ENCODE measurements at places on chromosomes 1 and 21.

GRCh38 chr1:23215751-23216449 is 1.4 kb downstream of the HTR1D start:
- no peak for DNase-seq

DNA sequence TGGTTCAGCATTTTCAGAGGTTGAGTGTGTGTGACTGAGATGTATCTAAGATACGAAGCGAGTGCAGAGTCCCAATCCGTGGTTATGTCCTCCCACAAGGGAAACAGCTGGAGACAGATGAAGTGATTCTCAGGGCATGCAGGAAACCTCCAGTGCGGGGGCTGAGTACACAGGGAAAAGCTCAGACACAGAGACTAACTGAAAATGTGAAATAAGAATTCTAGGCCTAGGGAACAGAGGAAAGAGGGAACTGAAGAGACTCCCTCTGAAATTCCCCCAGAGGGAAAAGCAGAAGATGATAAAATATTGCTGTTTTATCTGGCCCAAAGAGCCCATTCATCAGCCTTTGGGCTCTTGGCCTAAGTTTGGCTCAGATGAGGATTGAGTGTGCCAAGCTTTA is 116.8 kb downstream of the LRRC53 start:
- peak; percentile 2 for DNase-seq

DNA sequence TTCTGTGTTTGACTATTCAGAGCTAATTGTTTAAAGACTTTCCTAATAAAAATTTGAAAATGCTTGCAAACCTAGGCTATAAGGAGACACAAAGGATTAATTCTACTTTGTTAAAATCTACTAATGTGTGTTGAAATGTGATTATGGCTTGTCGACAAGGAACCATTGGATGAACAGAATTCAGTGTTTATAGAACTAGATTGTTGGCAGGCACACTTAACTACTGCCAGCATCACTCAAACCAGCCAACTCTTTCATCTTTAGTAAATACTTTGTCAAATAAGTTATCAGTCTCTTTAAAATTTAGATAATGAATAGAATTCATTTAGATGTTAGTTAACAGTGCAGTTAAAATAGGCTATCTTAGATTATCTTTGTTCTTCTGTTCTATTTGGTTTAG is 27.6 kb downstream of the HS2ST1 start:
- no peak for DNase-seq

DNA sequence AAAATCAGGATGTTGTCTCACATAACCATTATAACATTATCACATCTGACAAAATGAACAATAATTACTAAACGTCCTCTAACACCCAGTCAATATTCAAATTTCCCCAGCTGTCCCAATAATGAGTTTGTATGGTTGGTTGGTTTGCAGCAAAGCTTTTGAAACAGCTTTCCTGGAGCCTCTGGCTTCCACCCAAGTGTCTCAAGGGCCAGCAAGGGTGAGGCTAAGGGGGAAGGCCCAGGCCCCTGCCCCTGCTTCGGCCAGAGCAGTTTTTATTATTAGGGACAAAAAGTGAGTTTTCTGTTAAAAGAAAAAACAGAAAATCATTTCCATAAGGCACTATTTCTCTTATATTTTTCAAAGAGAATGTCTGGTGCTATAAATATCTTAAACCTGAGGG is 19.1 kb upstream of the AVPR1B start:
- DNase-seq, result no peak

DNA sequence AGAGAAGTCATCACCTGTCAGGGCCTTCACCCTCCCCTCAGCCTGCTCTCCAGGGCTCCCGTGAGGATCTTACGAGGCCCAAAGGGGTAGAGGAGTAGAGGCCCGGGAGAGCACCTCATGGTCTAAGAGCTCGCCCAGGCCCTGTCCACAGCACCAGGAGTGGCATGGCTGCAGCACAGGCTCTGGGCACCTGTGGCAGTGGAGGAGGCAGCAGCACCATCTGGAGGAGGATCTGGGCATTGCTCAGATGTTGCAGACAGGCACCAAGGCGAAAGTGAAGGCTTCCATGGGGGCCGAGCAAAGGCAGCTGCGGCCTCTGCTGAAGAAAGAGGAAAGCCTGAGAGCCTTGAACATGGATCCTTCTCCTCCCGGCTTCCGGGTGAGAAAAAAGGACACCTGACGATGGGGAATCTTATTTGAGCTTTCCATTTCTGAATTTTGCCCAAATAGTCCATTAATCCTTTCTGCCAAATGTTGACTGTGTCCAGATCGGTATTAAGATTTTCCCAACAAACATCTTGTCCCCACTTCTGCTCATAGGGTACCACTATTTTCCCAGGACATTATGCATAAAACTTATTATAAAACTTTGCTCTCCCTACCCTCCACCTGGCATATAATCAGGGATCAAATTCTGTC is 604.7 kb downstream of the PTPRC start:
- DNase-seq, result peak; percentile 80

- DNase-seq, result no peak
These were observed 1162.4 kb downstream of the BRINP3 start for GRCh38 chr1:189315035-189315901.

DNA sequence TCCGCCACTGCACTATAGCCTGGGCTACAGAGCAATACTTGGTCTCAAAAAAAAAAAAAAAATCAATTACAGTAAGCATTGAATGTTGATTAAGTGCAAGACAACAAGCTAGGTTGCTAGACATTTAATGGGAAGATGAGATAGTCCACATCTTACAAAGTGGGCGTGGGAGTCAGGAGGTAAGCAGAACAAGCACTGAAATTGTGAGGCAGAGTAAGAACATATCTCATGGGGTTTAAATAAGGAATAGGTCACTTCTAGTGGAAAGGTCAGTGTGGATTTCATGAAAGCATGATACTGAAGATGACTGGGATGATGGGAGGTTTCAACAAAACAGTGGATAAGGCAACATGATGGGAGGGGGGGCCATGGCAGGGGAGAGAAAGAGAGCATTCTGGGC is 1.9 kb upstream of the OLFML2B start:
- DNase-seq, result no peak

DNA sequence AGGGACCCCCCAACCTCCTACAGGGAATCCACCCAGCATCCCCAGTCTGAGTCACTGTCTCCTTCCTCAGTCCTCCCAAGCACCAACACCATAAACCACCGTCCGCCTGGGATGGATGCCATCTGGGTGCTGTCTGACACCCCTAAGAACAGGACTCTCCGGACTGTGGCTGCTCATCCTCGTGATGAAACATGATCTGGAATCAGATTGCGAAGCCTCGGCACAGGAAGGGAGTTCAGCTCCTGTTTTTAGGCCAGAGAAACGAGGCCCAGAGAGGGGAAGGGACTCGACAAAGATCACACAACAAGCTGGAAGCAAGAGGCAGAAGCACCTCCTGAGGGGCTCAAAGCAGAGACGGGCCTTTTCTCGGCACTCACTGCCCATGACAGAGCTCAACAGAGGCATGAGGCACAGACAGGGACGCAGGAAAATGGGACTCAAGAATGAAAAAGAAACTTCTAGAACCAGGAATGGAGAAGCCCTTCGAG is 8.4 kb downstream of the KCNN3 start:
- no peak for DNase-seq

GRCh38 chr1:156582388-156583017 is 3.0 kb downstream of the TTC24 start:
- DNase-seq, result peak; percentile 27

DNA sequence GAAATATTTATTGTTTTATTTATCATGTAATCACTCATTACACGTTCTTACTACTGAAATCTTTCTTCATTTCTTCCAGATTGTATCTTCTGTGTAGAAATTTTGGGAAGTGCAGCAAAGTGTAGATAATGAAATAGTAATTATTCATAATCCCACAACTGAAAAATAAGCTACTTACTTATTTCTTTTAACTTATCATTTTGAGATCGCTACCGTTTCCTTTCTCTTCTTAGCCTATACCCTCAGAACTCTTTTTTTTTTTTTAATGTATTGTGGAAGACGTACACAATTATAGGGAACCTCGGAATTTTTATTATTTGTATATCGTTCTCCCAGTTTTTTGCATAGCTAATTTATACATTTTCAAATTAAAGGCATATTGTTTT is 518 bp upstream of the FH start:
- DNase-seq, result no peak

DNA sequence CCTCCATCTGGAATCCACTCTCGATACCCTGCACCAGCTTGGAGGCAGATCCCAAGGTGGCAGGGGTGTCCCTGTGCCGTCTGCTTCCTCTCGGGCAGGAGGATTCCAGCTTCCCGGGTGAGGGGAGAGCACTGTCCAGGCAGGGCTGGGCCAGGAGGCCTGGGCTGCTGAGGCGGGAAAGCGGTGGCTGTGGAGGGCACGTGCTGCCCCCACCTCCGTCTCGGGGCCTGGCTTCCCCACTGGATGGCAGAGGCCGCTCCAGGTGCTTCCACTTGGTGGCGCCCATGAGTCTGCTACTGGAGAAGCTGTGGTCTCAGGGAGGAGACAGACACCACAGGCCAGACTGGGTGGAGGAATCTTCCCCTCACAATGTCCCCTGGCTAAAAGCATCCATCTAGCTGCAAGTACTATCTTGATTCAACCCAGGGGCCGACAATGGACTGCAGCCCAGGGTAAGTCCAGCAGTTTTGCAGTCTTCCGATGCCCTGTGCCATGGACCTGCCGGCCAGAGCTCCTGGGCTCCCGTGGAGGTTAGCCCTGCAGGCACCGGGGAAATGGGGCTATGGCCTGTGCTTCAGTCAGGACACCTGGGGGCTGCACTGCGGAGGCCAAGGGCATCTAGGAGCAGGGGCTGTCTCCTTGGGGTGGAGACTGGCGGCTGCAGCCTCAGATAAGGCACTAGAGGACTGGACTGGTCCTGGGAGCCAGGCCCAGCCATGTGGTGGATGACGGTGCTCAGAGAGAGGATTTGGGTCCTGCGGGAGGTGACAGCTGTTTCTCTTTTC is 41.3 kb upstream of the EIF4G3 start:
- DNase-seq, result peak; percentile 72

DNA sequence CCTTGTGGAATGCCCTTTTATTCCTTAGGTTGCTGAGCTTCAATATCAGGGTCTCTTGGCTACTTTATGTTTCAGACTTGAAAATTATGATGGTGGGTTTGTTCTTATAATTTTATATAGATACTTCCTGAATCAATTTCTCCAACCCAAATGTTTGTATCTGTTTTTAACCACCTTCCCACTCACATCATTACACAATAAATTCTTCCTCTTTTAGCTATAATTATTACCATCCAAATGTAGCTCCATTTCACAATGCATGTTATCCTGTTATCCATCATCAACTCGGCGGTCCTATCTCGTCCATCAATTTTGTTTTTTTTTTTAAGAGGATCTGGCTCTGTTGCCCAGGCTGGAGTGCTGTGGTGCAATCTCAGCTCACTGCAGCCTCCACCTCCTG is 357.6 kb upstream of the ZP4 start:
- DNase-seq, result peak; percentile 20

GRCh38 chr1:113147073-113147625 is 74.2 kb downstream of the LRIG2 start:
- DNase-seq, result no peak

DNA sequence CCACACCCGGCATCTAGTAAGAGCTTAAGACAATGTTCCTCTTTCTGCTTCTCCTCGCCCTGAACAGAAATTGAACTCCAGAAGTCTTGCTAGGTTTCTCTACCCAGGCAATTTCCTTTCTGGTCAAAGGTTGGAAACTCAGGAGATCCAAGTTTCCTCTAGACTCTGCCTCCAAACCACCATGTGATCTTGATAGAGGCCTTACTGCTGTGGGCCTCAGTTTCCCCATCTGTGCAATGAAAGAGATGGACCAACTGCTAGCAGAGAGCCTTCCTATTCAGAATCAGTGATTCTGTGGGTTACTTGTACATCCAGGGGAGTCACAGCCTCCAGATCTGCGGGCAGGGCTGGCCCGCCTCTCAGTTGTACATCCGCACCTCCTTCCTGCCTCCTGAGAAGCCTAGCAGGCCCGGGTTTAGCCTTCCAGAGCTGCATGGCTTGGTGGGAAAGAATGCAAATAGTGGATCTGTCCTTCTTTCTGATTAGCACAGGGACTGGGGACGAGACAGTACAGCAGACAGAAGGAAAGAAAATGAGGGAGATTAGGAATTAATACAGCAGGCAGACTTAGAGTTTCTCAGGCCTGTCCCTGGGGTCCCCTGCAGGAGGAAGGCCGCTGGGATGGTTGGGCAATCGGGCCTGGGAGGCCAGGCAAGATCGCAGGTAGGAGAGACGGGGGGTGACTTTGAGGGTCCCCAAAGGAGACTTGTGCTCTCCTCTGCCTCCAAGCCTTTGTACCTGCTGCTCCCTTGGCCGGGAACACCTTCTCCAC is 83.9 kb downstream of the PAX7 start:
- no peak for DNase-seq

DNA sequence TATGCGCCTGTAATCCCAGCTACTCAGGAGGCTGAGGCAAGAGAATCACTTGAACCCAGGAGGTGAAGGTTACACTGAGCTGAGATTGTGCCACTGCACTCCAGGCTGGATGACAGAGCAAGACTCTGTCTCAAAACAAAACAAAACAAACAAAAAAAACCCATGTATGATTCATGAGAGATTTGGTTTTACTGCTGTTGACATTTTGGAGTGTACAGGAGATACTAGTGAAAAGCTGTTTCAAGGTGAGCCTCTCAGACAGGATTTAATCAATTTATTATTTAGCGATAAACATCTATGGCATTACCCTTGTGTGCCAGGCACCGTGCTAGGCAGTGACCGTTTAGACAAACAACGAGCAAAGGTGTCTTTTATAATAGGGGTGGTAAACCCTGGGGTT is 16.5 kb downstream of the LHX4 start:
- DNase-seq, result no peak

DNA sequence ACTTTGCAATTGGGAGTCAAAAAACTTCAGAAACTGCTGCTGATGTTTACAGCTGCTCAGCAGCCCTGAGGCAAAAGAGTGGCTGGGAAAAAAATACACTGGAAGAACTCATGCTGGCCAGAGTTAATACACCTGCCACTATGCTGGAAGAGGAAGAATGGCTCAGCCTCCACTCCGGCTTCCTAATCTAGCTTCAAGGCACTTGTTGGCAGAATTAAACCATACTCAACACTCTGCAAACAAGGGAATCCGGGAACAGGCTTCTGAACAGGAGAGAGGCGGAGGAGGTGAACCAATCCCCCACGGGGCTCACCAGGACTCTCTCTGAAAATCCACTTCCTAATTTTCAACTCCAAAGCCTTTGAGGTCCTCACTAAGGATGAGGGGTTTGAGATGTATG is 120.1 kb downstream of the CCDC185 start:
- DNase-seq, result no peak

DNA sequence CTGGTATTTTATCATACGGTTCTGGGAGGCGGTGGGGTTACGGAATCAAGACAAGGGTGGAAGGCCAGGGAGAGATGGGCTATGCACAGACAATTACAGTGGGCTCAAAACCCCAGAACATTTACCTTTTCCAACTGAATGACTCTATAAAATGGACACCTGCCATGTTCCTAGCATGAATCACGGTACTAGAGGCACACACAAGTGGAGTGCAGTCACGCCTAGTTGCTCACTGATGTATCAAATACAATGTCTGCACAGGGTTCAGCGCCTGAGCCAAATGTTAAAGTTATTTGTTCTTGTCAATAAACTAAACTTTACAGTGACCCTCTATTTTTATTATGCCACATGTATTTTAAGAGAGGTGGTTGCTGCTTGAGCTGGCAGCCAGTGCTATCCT is 121.4 kb downstream of the ATG4C start:
- no peak for DNase-seq

- DNase-seq, result peak; percentile 81
These were observed 23.8 kb downstream of the SEC16B start for GRCh38 chr1:177945943-177946650.
